Left renal pelvis (tissue), 4 donors: ENCODE measurements at places on chromosomes 7 and 10.

- DNase-seq: no peak
Observed at GRCh38 chr10:44399659-44400451, 15.0 kb upstream of the CXCL12 start.

GRCh38 chr7:89623018-89623672, 531.1 kb upstream of the STEAP1 start:
- peak; percentile 22 for DNase-seq

GRCh38 chr10:83835945-83836745, 303.2 kb upstream of the GHITM start:
- no peak for DNase-seq

DNA sequence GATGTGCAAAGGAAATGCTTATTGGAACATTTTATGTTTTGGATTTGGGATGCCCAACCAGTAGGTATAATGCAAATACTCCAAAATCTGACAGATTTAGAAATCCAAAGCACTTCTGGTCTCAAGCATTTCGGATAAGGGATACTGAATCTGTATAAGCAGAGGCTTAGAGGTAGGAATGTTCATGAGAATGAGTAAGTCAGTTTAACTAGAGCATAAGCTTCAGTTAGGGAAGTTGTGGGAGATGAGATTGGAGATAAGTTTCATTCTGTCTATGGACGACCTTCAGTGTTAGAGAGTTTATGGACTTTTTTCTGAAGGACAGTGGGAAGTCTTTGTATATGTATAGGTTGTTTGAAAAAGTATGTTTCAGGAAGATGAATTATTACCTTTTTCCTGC, 10.4 kb downstream of the TAX1BP1 start:
- no peak for DNase-seq

DNA sequence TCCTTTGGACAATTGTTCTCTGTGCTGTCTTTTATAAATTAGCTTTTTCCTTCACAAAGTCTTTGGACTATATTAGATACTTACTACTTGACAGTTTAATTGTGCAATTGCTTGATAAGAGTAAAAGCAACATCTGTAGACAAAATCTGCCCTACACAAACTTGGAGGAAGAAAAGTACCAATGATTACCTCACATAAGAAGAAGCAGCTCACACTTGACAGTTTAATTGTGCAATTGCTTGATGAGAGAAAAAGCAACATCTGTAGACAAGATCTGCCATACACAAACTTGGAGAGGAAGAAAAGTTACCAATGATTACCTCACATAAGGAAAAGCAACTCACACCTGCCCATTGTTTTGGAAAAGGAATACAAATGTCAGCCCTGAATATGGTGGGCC, 17.1 kb upstream of the SCIN start:
- no peak for DNase-seq
